ENCODE measurements at places on chromosomes 2 and 18.

DNA sequence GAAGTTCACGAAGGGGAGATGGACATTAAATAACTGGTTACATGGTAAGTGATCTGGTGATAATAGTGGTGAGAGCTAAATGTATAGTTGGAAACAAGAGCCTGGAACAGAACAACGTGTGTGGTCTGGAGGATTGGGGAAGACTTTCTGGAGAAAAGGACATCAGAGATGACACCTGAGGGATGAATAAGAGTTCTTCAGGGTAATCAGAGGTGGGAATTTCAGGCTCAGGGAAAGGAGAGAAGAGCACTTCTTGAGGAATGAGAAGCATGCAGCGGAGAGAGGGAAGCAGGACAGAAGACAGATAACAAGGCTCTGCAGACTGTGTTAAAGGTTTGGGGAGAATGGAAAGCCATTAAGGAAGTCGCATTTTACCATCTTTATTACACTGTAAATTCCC is 450.7 kb downstream of the TNS1 start:
- DNase-seq = no peak

DNA sequence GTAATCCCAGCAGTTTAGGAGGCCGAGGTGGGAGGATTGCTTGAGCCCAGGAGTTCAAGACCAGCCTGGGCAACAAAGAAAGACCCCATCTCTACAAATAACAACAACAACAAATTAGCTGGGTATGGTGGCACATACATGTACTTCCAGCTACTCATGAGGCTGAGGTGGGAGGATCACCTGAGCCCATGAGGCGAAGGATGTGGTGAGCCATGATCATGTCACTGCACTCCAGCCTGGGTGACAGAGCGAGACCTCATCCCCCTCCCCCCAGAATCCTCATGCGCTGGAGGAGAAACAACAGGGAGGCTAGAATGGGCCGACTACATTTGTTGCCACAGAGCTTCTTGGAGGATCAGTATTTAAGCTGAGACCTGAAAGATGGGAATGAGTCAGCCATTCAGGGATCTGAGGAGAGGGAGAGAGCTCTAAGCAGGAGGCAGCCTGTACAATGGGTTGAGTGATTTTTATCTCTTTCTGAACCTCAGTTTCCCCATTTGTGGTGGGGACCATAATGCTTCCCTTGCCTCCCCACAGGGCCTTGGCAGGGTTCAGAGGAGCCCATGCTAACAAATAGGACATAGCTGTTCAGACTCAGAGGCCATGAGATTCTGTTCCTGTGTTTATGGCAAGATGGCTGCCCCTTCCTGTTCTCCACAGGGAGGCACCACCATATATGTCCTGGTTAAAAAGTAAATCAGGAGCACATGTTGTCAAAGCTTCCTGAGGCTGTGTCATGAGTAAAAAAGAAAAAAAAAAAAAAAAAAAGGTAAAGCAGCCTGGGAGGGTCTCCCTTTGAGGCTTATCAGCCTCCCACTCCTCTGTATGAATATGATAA is 131.4 kb upstream of the HAAO start:
- no peak for DNase-seq

GRCh38 chr2:117815946-117816345 is 1.5 kb downstream of the DDX18 start:
- no peak for DNase-seq

DNA sequence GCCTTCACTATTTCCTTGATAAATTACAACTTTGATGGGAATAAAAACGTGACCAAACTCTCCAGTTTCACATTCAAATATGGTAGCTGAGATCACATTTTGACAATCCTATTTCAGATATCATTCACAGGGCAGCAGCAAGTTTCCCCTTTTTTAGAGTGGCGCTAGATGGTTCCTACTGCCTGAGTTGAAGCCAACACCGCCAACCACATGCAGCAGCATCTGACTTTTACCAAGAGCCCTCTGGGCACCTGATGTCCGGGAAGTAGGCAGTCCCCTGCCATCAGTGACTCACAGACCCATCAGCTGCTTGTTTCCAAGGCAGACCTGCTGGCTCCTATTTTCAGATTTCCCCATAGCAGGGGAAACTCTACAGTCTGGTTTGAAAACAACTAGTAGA is 4.0 kb upstream of the MREG start:
- DNase-seq = no peak

GRCh38 chr2:43006834-43007543 is 214.6 kb upstream of the HAAO start:
- DNase-seq = no peak

- DNase-seq = no peak
Observed at GRCh38 chr18:6859676-6860422, 130.3 kb downstream of the ARHGAP28 start.

DNA sequence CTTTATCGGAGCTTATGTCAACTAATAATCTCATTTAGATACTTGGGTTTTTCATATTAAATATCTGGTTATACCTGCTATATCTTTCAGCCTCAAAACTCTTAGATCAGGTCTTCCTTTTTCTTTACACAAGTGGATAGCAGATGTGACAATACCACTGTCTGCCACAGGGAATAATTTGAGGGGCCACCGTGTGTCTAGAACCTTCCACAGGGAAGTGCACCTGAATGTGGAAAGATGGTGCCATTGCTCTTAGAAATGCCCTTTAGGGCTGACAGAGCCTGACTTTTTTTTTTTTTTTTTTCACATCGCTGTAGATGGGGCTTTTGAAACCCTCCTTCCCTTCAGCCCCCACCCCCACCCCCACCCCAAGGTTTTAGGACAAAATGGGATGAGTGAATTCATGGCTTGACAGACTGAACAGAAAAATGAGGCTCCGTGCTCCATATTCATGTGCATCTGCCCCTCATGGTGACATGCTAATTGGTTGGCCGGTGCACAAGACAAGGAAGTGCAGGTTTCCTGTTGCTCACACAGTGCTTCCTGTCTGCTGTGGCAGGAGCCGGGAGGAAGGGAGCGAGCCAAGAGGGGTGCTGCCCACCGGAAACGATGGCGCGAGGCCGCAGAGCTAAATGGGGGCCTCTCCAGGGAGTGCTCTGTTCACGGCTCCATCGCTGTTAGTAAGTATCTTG is 246.0 kb downstream of the LDLRAD4 start:
- peak; percentile 38 for DNase-seq

DNA sequence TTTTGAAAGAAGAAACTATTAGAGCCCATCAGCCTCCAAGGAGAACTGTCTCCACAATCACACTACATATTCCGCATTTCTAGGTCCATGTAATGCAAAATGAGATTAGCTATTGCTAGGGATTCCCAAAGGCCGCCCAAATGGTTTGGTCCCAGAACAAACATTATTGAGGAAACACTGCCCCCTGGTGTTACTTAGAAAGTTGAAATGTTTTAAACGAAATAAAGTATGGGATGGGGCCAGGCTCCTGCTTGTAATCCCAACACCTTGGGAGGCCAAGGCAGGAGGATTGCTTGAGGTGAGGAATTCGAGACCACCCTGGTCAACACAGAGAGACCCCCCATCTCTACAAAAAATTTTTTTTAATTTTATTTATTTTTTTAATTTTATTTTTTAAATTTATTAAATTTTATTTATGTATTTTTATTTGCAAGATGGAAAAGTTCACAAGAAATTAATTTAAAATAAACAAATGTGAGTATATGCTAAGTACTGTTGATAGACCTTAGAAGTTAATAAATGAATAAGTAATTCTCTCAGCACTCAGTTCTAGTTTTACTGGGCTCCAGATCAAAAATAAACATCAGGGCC is 5.5 kb downstream of the NHEJ1 start:
- no peak for DNase-seq

GRCh38 chr2:59939236-59939635 is 614.2 kb downstream of the BCL11A start:
- DNase-seq = no peak

GRCh38 chr2:112061299-112061698 is 6.2 kb downstream of the TMEM87B start:
- DNase-seq = no peak

GRCh38 chr18:76453057-76453561 is 41.9 kb downstream of the ZNF516 start:
- no peak for DNase-seq

GRCh38 chr2:196101325-196101991 is 32.8 kb upstream of the DNAH7 start:
- no peak for DNase-seq

DNA sequence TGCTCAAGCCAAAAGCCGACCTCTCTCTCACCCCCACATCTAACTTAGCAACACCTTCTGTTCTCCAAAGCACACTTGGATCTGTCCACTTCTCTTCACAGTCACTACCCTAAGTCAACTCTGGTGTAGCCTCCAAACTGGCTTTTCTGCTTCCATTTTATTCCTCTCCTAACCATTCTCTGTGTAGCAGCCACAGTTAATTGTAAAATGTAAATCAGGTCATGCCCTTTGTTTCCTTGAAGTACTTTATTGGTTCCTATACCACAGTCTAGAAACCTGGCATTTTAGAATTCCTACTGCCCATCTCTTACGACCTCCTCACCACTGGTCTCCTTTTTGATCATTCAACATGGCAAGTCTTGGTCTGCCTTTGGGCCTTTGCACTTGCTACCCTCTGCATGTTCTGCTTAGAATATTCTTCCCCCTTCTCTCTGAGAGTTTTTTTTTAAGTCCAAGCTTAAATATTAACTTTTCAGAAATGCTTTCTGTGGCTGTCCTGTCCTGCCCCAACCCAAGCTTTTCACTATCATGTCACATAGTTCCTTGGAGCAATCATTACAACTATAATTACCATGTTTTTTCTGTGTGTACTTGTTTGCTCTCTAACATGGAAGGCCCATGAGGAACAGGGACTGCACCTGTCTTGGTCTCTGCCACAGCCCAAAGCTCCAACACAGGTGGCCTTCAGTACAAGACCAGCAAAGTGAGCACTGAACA is 42.9 kb downstream of the PLA2R1 start:
- no peak for DNase-seq

DNA sequence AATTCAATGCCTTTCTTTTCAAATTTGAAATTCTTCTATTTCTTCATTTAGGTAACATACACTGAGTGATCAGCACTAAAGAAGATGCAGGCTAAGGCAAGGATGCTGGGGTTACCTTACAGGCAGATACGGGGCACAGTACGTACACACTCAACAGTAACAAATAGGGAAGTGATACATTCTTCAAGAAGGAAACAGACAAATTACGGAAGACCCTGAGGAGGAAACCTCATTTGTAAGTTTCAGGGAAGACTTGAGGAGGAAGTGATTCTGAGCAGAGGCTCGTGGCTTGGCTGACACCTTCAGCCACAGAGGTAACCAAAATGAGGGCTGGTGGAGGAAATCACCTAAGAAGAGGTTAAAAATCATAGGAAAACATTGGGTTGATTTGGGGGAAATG is 1108.3 kb upstream of the KLHL29 start:
- DNase-seq = no peak

- DNase-seq = no peak
Observed at GRCh38 chr2:105912081-105912480, 167.4 kb downstream of the NCK2 start.

DNA sequence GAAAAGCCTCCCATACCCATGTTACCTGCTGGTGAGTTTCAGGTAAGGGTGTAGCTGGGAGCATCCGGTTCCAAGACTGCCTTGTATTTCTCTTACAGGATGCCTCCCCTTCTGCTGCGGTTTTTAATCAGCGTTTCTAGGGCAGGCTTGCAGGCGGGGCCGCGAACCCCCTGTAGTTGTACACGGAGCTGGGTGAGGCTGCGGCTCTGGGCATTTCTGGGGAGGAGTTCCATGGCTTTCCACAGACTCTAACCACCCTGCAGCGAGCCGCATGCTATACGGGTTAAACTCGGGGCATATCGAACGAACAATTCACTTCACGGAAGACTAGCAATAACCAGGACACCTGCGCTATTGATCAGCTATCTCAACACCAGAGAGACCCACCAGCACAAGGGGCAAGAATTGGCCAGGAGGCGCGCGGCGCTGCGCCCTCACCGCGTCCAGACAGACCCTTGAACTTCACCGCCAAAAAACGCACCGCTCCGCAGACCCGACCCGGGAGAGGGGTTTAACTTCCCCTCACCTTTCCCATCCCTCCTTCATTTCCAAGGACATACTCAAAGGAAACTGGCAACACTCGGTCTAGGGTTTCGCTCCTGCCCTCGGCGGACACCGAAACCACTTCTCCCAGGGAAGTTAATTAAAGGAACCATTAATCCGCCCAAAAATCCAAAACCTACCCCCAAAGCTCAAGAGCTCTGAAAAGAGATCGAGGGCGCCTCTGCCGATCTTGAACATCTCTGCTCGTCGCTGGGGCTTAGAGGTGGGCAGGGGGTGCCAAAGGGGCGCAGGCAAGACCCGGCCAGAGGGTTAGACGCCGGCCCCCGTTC is 909 bp downstream of the TGFA start:
- no peak for DNase-seq

DNA sequence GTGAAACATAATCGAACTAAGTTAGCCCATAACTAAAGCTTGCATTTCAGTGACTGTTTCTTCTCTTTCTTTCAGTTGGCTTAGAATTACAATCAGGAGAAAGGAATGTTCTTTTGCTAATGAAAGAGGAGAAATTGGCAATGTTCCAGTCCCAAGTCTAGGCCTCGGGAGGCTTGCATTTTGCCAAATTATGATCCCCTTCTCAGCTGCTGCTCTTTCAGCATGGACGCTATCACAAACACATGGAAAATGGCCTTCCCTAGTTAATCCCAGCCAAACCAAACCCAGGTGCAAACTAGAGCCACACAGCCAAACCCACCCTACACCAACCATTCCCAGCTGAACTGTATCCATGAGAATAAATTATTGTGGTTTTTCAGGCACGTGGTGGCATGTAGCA is 605.2 kb upstream of the LRRTM4 start:
- DNase-seq = no peak

DNA sequence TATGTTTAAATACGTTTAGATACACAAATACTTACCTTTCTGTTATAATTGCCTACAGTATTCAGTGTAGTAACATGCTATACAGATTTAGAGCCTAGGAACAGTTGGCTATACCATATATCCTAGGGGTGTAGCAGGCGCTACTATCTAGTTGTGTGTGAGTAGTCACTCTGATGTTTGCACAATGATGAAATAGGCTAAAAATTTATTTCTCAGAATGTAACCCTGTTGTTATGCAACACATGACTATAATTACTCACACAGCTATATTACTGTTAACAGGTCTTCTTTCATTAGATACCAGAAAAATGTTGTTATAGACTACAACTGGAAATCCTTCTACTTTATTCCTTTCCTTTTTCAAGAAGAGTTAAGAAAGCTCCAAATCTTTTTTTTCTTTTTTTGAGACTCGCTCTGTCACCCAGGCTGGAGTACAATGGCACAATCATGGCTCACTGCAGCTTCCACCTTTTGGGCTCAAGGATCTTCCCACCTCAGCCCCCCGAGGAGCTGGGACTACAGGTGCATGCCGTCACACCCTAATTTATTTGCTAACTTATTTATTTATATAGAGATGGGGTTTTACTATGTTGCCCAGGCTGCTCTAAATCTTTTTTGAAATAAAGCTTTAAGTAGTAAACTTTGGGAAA is 48.5 kb downstream of the C2orf74 start:
- DNase-seq = no peak

- no peak for DNase-seq
Observed at GRCh38 chr2:108944601-108945331, 44.3 kb downstream of the EDAR start.

- no peak for DNase-seq
Observed at GRCh38 chr2:113872201-113872600, 17.7 kb upstream of the ACTR3 start.
